ENCODE measurements at places on chromosomes 3 and 15.

DNA sequence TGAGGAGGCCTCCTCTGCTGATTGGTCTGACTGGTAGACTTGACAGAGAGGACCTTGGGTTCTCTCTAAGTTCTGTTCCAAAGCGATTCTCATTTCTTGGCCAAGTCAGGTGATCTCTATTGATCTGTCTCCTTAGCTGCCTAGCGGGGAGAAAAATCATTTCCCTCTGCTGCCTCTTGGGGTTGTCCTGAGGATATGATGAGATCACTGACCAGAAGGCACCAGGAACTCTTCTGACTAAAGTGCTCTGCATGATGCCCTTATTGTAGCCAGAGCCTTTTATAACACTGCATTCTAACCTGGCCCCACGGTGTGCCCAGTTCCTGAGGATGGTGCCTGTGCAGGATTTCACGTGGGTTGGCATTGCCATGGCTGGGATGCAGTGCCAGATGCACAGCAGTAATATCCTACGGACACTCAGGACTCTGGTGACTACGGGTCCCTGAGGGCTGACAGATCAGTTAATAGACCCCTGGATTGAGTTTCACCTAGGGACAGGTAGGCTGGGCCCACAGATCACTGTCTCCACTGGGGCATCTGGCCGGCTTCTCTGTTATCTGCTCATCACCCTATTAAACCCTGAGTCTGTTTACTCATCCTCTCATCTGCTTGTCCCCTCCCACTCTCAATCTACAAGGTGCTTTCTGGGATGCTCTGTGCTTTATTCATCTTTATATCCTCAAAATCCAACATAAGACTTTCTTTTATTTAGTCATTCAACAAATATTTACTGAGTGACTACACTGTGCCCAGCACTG is 3.9 kb upstream of the HEG1 start:
- no peak for DNase-seq

DNA sequence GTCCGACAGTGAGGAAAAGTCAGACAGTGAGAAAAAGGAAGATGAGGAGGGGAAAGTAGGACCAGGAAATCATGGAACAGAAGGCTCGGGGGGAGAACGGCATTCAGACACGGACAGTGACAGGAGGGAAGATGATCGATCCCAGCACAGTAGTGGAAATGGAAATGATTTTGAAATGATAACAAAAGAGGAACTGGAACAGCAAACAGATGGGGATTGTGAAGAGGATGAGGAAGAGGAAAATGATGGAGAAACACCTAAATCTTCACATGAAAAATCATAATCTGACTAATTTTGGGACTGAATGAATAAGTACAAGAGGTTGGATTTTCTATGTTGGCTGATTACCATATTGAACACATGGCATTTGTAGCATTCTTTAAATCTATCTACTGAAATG is 26.2 kb downstream of the SEC62 start:
- DNase-seq: no peak

GRCh38 chr15:69623392-69624154 is 171.0 kb downstream of the RPLP1 start:
- no peak for DNase-seq

DNA sequence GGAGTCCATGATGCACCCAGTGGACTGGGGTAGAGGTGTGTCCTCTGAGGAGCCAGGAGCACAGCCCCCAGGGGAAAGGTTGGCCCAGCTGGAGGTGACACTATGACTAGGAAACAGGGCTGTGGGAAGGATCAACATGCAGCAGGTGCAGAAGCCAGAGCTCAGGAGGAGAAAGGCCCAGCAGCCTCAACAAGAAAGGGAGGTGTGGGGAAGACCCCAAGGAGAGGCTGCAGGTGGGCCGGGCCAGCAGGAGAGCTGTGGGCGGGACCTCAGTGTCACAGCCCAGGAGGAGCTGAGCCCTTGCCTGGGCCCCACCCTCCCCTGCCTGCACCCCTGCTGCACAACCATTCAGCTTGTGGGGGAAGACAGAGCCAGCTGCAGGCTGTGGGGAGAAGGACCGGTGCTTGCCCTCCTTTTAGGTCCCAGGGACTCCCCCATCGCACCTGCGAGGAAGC is 18.4 kb upstream of the KLF13 start:
- DNase-seq: no peak

DNA sequence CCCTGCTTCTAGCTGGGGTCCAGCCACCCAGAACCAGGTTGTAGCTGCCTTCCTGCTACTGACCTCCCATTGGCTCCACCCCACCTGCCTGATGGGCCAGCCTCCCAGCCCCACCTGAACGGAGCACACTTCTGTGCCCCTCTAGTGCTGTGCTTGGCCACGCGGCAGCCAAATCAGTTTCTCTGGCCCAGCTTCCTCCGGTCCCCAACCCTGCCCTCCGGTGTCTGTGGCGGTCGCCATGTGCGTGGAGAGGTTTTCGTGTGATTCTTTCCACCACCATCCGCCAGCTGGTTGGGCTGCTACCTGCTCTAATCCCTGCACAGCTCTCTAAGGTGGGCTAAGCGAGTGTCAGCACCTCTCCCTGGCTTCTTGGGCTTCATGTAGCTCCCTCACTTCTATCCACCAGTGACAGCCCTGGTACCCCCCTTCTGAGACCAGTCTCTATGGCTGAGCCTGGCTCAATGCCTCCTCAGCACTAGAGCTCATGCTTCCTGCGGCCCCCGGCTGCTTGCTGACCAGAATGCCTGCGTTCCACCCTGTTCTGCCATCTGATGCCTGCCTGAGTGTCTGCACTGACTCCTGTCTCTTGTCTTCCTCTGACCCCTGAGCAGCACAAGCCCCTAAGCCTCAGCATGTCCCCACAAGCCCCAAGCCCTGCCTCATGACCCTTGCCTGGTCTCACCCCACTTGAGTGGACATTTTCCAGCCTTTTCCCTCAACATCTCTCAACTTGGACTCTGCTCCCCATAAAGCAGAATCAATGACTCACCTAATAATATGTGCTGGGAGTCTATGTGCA is 23.2 kb upstream of the MAGEF1 start:
- no peak for DNase-seq

DNA sequence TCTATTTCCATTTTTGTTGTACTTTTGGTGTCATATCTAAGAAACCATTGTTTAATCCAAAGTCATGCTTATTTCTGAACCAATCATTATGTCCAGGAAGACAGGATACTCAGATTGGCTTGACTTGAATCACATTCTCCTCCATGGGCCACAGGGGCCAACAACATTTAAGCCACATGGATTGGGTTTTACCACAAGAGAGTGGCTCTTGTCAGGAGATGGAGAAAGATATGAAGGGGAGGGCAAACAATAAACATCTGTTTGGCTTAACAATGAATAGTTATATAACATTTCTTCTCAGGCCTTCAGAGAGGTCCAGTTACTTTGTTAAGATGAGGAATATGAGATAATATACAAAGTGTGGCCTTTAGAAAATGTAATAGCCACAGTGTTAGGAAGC is 44.6 kb downstream of the GXYLT2 start:
- no peak for DNase-seq

DNA sequence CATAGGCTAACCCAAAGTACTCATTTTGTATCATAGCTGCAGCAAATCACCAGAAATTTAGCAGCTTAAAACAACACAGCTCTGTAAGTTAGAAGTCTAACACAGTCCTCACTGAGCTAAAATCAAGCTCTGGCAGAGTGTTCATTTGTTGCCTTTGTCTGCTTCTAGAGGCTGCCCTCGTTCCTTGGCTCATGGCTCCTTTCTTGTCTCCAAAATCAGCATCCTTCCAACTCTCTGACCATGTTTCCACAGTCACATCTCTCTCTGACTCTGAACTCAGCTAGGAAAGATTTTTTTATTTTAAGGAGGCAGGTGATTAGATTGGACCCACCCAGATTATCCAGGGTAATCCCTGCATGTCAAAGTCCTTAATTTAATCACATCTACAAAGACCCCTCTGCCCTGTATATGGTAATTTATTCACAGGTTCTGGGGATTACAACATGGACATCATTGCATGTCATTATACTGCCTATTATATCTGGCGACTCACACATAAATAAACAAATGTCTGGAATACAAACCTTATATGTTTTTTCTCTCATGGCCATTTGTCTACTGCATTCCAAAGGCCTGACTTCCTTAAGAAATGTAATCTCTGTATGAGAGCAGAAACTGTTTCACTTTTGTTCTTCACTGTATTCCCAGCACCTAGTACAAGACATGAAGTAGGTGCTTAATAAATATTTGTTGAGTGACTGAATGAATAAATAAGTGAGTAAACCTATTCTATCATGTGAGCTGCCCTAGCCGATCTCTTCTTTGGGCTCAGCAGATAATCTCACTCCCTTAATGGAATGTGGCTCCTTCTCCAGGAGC is 15.1 kb upstream of the UACA start:
- DNase-seq: no peak

GRCh38 chr3:115363071-115363470 is 216.0 kb upstream of the ZBTB20 start:
- no peak for DNase-seq

GRCh38 chr15:52730594-52730993 is 51.4 kb upstream of the ATOSA start:
- no peak for DNase-seq

DNA sequence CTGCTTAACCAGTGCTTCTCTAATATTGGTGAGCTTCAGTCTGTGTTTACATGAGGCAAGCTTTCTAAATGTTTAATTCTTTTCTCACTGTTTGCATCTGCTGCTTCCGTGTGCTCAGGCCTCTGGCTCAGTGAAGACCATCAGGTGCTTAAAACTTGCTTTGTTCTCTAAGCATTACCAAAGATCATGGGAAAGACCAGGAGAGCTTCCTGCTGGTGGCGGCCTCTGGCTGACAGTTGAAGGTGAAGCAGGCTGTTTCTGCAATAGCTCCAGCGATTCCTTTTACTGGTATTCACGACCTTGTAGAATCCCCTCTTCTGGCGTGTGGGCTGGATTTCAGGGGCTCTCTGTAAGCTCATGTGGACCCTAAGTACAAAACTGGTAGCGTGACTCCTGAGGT is 45.1 kb downstream of the EDEM1 start:
- DNase-seq: no peak

DNA sequence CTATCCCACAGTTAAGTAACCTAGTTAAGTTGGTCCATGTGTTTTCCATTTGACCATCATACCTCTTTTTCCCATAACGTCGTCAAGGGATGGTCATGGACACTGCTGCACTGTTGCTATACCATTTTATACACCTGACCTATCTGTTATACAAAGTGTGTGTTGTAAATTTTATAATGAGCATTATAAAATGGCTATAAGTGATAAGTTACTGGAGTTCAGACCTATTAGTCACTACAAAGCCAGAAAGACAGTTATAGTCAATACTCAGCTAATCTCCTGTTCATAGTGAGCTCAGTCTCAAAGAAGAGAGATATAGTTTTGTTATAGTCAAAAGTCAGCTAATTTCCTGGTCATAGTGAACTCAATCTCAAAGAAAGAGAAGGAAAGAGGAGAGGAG is 18.9 kb upstream of the CTNNB1 start:
- DNase-seq: no peak

DNA sequence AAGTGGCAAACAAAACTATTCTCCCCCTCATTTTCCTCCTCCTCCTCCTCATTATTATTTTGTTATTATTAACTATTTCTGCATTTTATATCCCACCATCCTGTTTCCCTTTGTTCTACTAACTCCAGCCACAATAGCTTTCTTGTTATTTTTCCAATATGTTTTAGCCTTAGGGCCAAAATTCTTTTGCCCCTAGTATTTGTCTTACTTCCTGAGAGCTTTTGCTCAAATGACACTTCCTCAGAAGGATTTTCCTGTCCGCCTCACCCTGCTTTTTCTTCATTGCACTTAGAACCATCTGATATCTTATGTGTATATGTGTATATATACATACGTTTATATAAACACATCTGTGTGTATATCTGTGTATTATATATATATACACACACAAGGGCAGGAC is 32.7 kb upstream of the NUDT16 start:
- no peak for DNase-seq

- DNase-seq: no peak
Measured at GRCh38 chr15:69502470-69503045, 49.9 kb downstream of the RPLP1 start.

DNA sequence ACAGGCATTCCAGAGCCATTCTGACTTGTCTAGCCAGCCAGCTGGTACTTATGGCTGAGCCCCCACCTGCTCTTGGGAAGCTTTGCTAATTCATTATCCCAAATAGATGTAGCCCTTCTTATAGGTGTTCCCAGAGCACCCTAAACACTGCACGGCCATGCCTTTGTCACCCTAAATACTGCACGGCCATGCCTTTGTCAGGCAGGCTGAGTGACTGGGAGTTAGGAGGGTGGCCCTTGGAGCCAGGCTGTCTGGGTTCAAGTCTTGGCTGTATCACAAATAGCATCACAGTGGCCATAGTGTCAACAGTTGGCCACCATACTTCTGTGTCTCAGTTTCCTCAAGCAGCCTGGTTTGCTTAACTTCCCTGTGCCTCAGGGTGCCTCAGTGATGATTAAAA is 292.3 kb downstream of the ADAMTS17 start:
- no peak for DNase-seq

DNA sequence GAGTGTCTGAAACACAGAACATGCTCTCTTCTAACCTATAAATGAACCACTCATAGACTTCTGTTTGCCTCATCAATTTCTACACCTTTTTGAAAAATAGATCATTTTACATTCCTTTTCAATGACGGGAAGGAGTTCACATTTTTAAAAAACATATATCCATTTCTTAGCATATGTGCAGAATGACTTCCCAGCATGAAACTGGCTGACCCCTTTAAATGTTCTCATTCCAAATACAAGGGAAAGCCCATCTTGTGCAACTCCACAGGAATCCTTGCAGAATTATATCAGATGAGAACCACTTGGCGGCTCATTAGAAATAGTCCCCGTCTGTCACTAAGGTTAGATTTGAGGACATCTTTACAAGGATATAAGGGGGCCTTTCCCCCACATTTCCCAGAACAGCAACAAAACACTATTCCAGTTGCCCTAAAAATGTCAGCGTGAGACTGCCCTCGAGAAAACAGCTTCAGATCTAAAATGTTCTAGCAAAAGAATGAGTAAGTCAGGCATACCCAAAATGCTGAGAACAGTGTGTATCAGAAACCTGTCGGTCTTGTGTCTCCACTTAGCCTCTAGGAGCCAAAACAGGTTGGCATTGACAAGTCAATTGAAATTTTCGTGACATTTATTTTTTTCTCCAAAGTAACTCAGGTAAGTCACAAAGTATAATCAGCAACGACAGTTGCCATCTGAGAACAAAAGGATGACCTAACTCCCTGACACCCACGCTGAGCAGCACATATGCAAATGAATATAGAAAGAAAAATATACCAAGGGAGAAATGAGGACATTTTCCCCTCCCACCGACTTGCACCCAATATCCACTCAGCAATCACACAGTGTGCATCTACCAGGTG is 63.1 kb downstream of the FOXP1 start:
- no peak for DNase-seq

Measured in left renal pelvis (tissue), 4 donors.